Left ventricle myocardium inferior (tissue), 1 donor: ENCODE measurements at places on chromosomes 2 and 18. TPM values are rescaled to one million over a fixed set of nuclear protein-coding genes. Genes with fewer than 3 reads are reported as not detected.
A peak's percentile ranks its signal among the peaks of the same experiment; 100 is the strongest.

The GALNT13 gene
- 0.19 TPM for total RNA-seq

The TMEM17 gene
- total RNA-seq, result 2.2 TPM

- no peak overlapping the region for H3K27ac ChIP-seq
- no peak overlapping the region for H3K4me3 ChIP-seq
- H3K27me3 ChIP-seq, result no peaks in the 10 kb centered on the region
- no peaks in the 10 kb centered on the region for H3K4me1 ChIP-seq
Observed at GRCh38 chr2:238667008-238667407, 180.9 kb upstream of the TWIST2 start.

DNA sequence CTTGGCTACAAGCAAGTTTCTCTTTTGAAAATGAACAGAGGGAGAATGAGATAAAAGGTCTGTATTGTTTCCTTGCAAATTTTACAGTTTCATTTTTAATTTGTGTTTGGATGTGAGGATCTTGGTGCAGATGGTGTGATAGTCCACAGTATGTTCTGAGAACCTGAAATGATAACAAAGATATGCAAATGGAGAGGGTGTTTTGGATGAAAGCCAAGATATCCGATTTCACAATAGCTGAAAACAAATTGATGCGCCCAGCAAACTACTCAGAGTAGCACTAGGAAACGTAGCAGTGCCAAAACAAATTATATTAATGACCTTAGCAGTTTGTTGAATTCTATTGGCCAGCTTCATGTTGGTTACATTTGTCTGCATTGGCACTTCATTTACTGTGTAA lies 683.5 kb downstream of the TMEM182 start:
- no peak for DNase-seq
- H3K4me3 ChIP-seq, result no peak overlapping the region
- no peaks in the 10 kb centered on the region for H3K36me3 ChIP-seq
- no peak overlapping the region for H3K27ac ChIP-seq
- no peaks in the 10 kb centered on the region for H3K4me1 ChIP-seq

DNA sequence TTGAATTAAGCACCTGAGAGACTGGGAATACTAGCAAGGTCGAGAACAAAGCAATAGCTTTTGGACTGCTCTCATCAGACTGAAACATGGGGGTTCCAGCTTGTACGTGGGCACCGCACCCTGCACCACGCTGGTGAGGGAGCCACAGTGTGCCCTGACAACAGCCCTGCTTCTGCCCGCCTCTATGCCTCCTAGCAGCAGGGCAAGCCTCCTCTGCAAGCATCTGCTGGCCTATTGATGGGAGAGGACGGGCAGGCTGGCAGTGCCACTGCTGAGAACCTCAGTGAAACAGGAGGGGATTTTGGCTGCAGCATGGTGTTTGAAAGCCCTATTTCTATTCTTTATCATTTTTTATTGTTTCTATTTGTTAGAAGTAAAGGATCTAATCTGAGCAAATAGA lies 146.1 kb upstream of the OTOS start:
- H3K27ac ChIP-seq, result peak overlapping the region; percentile 27
- no peaks in the 10 kb centered on the region for H3K36me3 ChIP-seq
- no peak for DNase-seq
- no peaks in the 10 kb centered on the region for H3K27me3 ChIP-seq
- H3K4me1 ChIP-seq, result peaks cover 16% of the 10 kb centered on the region

GRCh38 chr2:48249631-48250473 lies 280.1 kb upstream of the STON1 start:
- no peaks in the 10 kb centered on the region for H3K36me3 ChIP-seq
- H3K4me1 ChIP-seq, result peaks cover 38% of the 10 kb centered on the region
- H3K27ac ChIP-seq, result peak overlapping the region; percentile 68
- no peaks in the 10 kb centered on the region for H3K27me3 ChIP-seq
- no peak for DNase-seq

GRCh38 chr2:39948016-39948719 lies 169.1 kb upstream of the THUMPD2 start:
- no peak overlapping the region for H3K4me3 ChIP-seq
- H3K27ac ChIP-seq, result no peak overlapping the region
- no peaks in the 10 kb centered on the region for H3K36me3 ChIP-seq
- H3K27me3 ChIP-seq, result no peaks in the 10 kb centered on the region
- no peak for DNase-seq

GRCh38 chr18:41038071-41038470 lies 917.0 kb upstream of the PIK3C3 start:
- H3K27ac ChIP-seq, result no peak overlapping the region
- H3K4me1 ChIP-seq, result no peaks in the 10 kb centered on the region
- no peak overlapping the region for H3K4me3 ChIP-seq
